Hematopoietic multipotent progenitor cell treated with erythropoietin and hydrocortisone succinate and interleukin-3 and kit ligand, for 15 days (in vitro differentiated cells): ENCODE measurements at places on chromosomes 16 and 17.

DNA sequence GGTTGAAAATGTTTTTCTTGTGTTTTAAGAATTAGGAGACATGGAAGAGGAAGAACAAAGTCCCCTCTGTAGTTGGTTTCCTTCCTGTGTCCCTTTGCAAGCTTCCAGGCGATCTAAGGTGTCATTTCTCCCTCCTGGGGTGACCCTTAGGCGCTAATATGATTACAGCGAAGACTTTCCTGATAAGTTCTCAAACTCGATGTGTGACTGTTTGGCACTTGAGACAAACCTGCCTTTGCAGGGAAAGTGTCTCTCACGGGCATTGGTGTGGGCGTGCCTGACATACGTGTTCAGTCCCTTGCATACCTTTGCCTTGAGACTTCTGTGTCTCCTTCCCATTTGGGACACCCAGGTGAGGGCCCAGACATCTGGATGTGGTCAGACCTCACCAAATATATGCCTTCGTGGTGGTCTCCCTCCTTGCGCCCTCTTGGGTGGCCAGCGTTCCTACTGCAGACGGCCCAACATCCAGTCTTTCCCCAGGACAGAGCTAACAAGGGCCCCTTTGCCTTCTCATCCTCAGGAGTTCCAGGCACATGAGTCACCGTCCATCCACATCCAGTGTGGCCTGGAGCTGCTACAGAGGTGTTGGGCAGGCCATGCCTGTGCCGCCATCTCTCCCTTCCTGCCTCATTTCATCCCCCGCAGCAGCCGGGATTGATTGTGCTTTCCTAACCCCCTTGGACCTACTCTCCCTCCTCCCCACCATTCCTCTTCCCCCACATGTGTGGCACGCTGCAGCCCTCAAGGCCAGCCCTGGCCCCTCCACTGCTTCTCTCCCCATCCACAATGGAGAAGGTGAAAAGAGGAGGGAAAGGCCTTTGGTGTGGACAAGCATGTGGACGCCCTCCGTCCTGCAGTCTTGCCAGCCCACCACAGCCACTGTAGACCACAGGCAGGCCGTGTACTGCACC lies 3.1 kb upstream of the JPT2 start:
- no peak for DNase-seq

- no peak for DNase-seq
Observed at GRCh38 chr17:49216482-49216881, 6.0 kb downstream of the ABI3 start.

DNA sequence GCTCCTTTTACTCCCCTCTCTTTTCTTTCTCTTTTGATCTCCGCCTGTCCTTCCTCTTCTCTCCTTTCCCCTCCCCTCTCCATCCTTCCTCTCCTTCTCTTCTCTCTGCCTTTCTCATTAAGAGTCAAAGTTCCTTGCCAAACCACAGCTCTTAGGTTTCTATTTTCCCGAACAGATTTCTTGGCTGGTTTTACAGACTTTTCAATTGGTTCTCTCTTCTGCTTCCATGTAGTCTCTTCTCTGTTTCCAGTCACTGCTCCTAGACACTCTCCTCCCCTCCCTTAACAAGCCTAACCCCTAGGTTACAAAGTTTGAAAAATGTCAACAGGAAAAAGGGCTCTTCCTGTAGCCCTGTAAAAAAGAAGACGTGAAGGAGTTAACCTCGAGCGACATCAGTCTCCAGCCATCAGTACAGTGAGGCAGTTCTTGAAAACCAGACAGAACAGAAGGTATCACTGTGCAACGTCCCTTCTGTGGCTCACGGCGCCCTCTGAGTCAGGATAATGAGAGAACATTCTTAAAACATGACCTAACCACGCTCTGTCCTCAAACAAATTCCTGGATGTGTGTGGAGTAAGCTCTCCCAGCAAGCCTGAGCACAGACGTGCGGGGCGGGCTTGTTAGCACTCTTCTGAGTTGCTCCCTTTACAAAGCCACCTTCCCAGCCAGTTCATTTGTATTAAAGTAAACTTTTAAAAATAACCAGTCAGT lies 11.6 kb upstream of the MARCHF10 start:
- no peak for DNase-seq

- DNase-seq: no peak
Observed at GRCh38 chr16:1800701-1801100, 7.2 kb upstream of the IGFALS start.

DNA sequence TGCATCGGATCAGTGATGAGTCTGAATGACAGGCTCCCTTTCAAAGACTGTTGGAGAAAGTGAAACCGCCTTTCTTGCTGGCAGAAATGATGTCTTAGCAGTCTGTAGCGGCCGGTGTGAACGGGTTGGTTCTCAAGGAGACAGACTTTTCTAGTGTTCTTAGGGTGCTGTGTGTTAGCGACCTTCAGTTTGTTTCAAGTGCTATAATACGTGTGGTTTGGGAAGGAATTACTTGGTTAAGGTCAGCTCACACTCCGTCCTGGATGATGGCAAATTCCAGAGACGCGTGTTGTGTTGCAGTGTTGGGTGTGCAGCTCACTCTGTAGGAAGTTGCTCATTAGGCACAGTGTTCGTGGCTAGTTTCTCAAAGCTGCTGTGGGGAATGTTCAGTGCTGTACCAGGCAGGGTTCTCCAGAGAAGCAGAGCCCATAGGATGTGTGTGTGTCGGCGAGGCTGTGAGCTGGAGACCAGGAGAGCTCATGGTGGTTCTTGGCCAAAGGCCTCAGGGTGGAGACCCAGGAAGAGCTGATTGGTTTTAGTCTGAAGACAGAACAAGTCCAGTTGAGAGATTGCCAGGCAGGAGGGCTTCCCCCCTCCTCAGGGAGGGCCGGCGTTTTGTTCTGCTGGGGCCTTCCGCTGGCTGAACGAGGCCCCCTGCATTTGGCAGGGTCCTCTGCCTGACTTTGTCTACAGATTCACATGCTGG lies 37.6 kb downstream of the ZNF750 start:
- DNase-seq: no peak

DNA sequence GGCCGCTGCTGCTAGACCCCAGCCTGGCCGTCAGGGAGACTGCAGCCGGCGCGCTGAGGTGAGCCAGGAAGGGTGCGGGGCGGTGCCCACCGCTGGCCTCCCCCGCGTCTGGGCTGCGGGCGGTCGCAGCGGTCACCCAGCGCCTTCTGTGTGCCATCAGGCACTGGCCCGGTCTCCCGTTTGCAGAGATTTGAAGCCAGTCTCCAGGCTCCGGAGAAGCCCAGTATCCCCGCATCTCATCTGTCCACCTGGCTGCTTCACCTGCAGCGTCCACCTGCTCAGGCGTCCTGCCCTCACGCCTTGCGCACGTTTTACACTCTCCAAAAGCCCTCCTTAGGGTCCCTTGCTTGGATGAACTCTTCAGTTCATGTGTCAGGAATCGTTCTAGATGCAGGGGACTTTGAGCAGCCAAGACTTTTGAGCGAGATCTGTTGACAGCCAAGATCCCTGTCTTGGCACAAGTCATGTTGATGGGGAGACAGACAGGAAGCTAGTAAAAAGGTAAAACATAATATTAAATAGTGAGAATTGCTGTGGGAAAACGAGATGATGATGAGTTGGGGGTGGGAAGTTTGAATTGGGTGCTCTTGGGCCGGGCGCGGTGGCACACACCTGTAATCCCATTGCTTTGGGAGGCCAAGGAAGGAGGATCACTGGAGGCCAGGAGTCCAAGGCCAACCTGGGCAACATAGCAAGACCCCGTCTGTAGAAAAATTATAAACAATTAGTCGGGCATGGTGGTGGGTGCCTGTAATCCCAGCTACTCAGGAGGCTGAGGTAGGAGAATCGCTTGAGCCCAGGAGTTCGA lies 916 bp downstream of the HEATR3 start:
- no peak for DNase-seq

DNA sequence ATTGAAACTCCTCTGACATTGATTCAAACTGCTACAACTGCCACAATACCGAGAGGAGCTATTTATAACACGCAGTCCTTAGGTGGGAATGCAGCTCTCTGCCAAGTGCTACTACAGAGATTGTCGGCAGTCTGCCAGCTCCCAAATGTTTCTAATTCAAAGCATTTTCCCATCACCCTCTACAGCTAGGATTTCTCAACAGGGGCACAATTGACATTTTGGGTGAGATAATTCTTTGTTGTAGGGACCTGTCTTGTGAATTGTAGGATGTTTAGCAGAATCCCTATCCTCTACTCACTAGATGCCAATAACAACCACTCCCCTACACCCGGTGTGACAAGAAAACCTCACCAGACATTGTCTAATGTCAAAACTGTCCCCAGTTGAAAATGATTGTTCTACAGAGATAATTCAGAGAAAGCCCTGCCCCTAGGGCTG lies 7.8 kb upstream of the N4BP1 start:
- no peak for DNase-seq

DNA sequence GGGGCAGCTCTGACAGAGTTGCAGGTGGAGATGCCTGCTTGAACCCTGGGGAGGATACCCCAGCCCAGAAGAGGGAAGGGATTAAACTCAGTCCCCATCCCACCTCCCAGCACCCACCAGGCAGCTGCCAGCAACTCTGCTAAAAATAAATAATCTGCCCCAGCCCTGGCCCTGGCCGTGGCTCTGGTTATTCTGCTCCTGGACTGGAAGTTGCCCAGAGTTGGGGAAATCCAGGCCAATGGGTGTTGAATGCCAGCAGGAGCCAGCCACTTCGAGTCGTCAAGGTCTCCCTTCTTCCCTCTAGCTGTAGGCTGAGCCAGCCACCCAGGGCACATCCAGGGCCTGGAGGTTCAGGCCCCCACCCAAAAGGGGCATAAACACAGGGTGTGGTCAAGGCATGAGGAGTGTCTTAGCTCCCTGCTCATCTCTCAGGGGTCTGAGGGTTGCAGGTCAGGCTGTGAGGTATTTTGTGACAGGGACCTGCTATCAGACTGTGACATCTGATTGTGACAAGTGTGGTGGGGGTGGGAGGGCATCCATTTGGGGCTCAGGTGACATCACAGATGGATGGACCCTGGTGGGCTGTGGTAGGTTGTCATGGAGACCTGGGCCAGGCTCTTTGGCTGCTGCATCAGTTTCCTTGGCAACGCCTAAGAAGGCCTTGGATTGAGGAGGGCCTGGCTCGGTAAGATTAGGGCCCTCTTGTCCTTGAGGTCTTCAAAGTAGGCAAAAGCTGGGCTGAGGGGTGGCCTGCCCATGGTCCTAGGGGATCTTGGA lies 1.0 kb upstream of the RRAD start:
- DNase-seq: no peak

DNA sequence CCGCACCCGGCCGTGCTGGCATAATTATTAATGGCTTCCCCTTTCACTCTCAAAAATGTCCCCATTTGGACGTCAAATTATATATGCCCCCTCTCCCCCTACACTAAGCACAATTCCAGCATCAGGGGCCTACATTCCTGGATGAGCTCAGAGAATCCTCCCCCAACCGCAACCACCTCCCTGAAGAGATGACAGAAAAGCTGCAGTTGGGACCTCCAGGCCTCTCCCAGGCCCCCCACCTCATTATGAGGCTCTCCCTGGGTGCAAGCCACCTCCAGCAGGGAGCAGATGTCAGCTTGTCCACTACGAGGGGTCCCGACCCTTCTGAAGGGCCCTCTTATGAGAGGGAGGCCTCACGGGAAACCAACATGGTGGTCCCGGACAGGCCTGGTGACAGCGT lies 18.5 kb upstream of the NCBP3 start:
- no peak for DNase-seq

DNA sequence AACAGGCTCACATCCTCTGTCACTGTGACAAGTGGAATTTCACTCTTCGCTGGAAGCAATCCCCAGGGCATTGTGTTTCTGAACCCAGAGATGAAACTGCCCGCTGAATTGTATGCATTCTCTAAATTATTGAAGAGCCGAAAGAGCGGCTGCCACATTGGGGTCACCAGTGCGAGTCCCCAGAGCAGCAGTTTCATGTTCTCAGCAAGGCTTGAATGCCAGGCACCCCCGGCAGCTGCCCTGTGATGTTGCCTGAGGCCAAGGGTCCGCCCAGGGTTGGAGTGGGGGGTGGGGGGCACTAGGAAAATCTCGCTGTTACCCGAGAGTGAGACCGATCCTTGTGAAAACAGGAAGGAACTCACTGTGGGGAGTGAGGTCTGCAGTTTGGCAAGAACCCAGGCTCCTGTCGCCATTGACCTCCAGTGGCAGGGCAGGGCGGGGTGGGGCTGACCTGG lies 20.7 kb upstream of the BCAR1 start:
- DNase-seq: no peak

GRCh38 chr17:27601069-27601974 lies 29.7 kb upstream of the LGALS9 start:
- peak; percentile 87 for DNase-seq

GRCh38 chr17:42408061-42408460 lies 15.0 kb downstream of the CAVIN1 start:
- DNase-seq: no peak

DNA sequence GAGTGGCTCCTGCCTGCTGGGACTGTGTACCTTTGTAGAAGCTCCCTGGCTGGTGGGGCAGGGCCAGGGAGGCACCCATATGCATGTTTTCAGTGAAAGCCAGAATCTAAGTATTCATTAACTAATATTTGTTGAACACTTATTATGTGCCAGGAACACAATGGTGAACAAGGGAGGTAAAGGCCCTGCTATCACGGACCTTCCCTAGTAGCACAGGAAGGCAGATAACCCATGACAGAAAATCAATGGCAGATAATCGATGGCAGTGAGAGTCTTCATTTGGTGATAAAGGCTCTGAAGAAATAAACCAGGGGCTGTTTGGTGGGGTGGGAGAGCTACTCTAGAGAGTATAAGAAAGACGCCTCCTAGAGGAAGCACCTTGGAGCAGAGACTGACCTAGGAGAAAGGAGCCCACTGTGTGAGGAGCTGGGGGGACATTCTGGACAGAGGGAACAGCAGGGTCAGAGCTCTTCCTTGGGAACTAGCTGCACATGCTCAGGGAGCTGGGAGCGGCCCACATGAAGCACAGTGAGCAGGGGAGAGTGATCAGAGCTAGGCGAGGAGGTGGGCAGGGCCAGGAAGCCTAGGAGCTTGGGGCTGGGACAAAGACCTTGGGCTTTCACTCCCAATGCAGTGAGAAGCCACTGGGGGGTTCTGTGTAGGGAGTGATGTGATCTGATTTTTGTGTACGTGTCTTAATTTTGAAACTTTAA lies 78.5 kb downstream of the SPECC1 start:
- no peak for DNase-seq

DNA sequence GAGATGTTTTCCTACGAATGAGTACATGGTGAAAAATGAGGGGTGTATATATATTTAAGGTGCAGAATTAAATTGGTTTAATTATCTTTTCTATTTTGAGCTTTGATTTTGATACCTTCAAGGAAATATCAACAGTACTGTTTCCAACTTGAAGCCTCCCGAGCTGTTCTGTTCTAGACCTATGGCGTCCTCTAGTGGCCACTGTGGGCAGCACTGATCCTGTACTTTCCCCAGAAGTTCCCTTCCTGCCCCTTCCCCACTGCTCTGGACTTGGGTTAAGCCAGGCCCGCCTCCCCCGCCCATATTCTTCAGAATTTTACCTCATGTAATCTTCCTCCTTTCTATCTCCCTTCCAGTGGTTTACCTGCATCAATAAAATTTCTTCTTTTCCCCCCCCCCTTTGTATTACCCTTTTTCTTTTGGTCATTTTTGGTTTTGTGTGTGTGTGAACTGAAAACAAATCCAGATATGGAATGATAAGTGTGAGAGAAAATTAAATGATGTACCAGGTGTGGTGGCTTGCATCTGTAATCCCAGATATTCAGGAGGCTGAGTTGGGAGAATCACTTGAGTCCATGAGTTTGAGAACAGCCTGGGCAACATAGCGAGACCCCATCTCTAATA lies 1643.5 kb downstream of the TP53TG3F start:
- DNase-seq: no peak

GRCh38 chr17:48841395-48841831 lies 10.6 kb downstream of the CALCOCO2 start:
- DNase-seq: no peak

- no peak for DNase-seq
Observed at GRCh38 chr16:22035153-22035552, 27.2 kb downstream of the MOSMO start.

- DNase-seq: peak; percentile 69
Observed at GRCh38 chr17:58587713-58588117, 73.3 kb upstream of the MTMR4 start.

GRCh38 chr17:29061036-29061435 lies 18.1 kb downstream of the PIPOX start:
- DNase-seq: no peak
